ENCODE measurements at places on chromosomes 12 and 14.

DNA sequence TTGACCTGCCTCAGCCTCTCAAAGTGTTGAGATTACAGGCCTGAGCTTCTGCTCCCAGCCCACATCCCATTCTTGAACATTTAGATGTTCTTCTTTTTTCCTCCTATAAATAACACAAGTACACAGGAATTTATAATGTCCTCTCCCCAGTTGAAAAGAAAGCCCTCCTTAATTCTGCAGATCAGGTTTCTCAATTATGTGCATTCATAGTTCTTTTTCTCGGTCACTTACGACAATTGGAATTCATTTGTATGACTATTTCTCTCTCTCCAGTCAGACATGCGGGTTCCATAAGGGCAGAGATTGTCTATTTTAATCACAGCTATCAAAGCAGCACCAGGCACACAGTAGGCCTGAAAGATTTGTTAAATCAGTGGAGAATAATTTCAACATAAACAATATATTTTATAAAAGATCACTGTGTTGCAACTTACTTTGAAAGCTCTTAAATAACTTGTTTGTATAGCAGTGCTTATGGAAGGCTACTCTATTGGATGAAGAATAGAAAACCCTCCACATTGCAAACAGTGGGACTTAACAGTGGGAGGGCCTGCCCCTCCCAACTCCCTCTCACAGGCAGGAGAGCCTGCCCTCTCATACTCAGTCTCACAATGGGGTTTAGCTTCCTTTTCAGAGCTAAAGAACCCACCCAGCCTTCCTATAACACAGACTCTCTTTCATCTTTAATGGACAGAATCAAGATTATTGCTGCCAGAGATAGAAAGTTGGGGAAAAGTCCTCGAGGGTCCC is 84.1 kb upstream of the TRAF3 start:
- no peak for DNase-seq

DNA sequence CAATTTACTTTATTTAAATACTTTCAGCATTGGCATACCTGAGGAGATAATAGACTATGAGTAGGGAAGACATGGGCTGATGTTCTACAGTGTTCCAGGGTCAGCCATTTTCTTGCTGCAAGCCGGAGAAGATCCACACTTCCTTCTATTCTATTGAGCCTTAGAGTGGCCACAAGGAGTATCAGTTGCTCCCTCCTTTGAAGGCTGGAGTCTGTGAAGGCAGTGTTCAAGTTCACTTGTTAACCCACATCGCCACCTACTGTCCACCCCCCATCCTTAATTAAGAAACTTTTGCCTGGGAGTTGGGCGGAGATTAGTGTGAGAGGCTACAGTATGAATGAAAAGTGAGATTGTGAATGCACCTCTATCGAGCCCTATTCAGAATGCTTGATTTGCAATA is 666.6 kb downstream of the NRXN3 start:
- no peak for DNase-seq

GRCh38 chr14:86619726-86620125 is 1089.8 kb downstream of the FLRT2 start:
- no peak for DNase-seq

- DNase-seq: no peak
Measured at GRCh38 chr12:64808110-64808509, 16.3 kb upstream of the TBC1D30 start.

DNA sequence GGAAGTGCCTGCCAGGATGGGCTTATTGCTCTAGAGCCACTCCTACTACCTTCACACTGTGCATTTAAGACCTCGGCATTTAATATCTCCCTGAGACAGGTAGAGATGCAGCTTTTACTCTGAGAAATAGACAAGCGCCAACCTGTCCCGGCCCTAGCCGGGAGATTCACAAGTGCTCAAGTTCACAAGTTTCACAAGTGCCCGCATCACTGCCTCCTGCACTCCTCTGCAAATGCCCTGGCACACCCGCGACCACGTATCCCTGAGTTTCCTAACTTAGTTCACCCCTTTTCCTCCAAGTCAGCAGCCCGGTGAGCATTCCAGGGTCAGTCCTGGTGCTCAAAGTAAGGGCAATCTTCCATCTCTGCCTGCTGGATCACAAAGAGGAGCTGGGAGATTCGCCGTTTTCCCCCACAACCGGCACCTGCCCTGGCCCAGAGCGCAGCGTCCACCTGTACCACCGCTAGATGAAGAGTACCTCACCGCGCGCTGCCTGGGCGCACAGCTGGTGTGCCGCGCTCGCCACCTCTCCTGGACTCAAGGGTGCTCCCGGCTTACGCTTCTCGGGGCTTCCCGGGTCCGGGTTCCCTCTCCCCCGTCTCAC is 5.0 kb upstream of the SLC38A4 start:
- DNase-seq: no peak

DNA sequence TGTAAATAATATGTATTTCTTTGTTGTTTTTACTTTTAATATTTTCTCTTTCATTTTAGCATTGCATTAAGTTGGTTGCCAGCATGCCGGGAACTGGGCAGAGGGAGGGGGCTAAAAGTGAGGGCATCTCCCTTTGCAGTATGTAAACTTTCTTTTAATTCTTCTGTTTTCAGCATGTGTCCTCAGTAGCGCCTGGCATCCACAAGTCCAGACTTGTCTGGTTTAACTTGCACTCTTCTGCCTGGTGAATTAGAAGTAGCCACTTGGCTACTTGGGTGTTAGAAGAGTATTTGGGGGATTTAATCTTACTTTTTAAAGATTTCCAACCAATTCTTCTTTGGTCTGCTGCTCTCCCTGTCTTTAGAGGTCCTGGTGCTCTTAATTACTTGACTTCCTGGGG is 117.2 kb upstream of the SCAF11 start:
- no peak for DNase-seq

Data from smooth muscle cell of the brain vasculature (primary cell).